Fibroblast of mammary gland (primary cell): ENCODE measurements at places on chromosomes 16 and 17.

GRCh38 chr16:46612121-46612520, 9.1 kb downstream of the SHCBP1 start:
- no peak for DNase-seq

GRCh38 chr16:81711657-81712319, 67.3 kb upstream of the PLCG2 start:
- peak; percentile 92 for DNase-seq

GRCh38 chr16:801584-802363, 1.2 kb upstream of the GNG13 start:
- DNase-seq = no peak

- DNase-seq = no peak
These were observed 130.9 kb downstream of the ZFHX3 start for GRCh38 chr16:72917051-72917450.

- no peak for DNase-seq
These were observed 17.3 kb upstream of the CLEC18B start for GRCh38 chr16:74438492-74438979.

DNA sequence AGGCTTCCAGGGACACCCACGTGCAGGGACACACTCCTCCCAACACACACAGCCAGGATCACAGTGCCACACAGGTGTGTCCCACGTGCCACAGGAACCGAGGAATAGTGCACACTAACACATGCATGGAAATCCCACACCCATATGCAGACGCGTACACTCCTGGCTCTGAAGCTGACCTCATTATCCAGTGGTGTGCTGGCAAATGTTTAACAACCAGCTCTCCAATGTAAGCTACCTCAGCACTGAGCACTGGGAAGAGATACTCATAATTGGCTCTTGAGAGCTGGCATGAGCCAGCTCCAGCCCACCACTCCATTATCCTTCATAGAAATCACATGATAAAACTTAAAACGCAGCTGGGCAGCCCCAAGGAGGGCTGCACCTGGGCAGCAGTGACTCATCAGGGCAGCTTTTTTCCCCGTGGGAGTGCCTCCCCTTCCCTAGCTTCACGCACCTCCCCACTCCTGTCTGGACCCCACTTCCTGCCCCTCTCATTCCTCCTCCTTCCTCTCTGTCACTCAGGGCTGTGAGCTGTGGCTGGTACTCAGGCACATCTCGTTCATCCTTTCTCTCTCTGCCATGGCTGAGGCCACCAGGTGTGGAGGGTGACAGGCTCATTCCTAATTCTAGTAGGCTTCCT, 14.9 kb upstream of the TBX21 start:
- DNase-seq = peak; percentile 43

- peak; percentile 16 for DNase-seq
These were observed 1.9 kb downstream of the ZNF652 start for GRCh38 chr17:49359990-49360795.

DNA sequence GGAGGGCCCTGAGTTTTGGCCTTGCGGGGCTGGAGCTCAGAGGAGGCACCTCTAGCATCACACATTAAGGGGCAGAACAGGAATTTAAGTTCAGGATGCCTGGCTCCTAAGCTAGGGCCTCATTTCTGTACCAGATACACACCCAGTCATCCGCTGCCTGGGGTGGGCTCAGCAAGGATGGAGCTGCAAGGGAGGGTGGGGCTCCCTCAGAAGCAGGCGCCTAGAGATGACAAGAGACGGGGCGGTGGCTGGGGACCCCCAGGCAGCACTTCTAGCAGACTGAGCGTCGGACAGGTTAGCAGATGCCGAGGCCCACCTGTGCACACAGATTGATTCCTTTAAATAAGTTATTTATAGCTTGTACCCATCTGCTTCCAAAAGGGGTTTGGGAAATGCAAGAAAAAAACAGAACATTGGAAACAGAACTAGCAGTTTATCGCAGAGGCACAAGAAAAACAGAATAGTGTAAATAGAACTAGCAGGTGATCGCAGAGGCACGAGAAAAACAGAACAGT, 47.6 kb upstream of the CBFA2T3 start:
- no peak for DNase-seq

DNA sequence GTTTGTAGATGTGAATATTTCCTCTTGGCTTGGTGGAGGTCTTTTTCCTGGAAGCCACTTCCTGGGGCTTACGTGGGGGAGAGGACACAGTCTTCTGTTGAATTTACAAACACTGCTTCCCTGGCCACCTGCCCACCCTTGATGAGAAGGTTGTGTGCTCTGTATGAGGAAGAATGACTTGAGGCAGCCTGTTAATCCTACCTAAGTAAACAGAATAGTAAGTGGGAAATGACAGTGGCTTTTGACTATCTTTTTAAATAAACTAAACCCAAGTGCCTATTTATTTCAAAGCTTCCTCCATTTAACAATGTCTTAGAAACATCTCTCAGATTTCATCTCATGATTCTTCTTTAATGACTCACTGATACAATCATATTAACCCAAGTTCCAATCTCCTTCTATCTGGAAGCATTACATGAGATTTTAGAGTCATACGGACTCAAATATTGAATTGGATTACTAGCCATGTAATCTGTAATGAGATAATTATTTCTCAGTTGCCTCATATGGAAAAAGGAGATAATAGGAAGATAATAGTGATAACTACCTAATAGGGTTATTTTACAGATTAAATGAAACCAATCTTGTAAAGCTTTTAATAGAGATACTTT, 96.6 kb upstream of the SMIM36 start:
- DNase-seq = peak; percentile 40

GRCh38 chr16:2299121-2299914, 31.4 kb upstream of the RNPS1 start:
- DNase-seq = no peak

GRCh38 chr17:9188367-9188766, 167.1 kb downstream of the NTN1 start:
- DNase-seq = no peak

GRCh38 chr17:47840001-47840741, 902 bp downstream of the SCRN2 start:
- DNase-seq = no peak

DNA sequence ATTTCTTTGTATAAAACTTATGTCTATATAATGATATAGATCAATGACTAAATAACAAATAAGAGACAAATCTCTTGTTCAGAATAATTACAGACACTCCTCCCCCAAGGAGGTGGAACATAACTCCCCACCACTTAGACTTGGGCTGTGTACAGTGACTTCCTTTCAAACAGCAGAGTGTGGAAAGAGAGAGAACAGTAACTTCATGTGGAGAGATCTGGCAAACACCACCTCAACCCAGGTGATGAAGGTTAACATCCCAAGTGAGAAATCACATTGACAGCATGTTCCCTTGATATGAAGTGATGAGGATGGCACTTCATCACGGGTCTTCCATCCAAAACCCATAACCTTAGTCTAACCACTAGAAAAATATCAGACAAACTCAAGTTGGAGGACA, 169.3 kb downstream of the PARN start:
- no peak for DNase-seq

- DNase-seq = no peak
These were observed 64.9 kb upstream of the CORO6 start for GRCh38 chr17:29687596-29687995.

DNA sequence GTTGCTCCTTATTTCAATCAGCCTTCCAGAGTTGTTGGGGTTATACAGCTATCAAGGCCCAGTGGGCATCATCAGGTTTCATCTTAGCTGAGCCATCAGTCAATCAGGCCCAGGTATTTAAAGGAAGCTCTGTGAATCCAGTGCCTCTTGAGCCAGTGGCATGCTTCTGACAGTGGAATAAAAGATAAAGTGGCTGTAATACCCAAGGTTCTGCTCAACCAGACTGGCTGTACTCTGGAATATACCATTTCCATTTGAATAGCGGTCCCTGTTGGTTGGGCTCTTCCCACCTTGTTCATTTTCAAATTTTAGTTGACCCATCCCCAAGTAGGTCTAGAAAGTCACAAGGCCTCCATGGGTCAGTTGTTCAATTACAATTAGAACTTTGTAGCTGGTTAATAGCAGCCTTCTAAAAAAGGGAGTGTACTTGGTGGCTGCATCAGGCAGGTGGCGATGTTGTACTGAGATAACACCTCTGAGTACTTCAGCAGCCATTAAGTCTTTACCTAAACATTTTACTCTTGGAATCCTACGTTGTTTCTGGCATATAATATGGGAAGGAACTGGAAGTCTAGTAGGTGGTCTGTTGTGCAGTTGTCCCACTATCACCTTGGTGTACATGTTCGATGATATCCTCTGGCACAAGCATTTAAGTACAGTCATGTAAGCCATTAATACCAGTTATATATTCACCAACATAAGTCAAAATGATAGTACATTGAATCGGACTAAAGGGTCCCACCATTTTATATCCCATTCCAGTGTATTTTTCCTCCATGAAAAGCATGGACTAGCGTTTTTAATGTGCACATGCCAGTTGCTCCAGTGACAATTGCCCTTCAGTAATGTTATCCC, 294.1 kb downstream of the BCAS3 start:
- DNase-seq = peak; percentile 76

DNA sequence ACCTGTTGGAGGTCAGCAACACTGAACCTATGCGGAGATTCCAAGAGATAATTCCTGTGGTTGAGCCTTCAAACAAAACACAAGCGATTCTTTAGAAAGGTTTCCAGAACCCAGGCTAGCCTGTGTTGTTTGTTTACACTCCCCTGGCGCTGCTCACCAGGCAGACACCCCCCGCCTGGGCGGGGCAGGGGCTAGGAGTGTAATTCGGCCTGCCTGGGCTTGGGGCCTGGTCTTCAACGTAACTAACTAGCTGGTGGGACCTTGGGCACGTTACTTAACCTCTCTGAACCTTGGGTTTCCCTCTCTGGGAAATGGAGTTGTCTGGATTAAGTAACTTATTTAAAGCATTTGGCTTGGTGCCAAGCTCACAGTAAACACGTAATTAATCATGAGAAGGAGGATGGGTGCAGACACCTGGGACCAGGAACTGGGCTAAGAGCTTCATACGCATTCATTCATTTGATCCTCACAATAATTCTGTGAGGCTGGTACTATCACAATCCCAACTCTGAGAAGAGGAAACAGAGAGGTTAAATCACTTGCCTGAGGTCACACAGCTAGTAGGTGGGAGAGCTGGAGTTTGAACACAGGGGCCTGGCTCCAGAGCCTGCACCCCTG, 7.6 kb upstream of the ARHGAP27 start:
- DNase-seq = peak; percentile 19

DNA sequence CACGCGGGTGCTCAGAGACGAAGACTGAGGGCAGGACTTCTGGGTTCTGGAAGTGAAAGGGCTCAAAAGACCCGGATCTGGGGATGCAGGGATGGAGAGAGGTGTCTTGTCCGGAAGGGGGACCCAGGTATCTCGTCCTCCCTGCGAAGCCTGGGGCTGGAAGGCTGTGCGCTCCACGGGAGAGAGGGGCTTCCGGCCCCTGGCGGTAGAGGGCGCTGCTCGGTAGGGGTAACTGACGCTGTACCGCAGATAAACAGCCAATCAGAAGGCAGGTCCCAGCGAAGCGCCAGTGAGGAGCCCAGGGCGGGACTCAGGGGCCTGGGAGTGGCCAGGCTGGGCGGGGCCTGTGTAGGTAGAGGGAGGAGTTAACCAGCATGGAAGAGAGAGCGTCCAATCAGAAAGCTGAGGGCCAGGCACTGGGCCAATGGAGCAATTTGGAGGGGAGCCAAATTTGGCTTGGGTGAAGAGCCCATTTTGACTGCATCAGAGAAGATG, 804 bp downstream of the TGFB1I1 start:
- DNase-seq = peak; percentile 94

GRCh38 chr16:3645504-3646347, 8.8 kb upstream of the DNASE1 start:
- DNase-seq = no peak

DNA sequence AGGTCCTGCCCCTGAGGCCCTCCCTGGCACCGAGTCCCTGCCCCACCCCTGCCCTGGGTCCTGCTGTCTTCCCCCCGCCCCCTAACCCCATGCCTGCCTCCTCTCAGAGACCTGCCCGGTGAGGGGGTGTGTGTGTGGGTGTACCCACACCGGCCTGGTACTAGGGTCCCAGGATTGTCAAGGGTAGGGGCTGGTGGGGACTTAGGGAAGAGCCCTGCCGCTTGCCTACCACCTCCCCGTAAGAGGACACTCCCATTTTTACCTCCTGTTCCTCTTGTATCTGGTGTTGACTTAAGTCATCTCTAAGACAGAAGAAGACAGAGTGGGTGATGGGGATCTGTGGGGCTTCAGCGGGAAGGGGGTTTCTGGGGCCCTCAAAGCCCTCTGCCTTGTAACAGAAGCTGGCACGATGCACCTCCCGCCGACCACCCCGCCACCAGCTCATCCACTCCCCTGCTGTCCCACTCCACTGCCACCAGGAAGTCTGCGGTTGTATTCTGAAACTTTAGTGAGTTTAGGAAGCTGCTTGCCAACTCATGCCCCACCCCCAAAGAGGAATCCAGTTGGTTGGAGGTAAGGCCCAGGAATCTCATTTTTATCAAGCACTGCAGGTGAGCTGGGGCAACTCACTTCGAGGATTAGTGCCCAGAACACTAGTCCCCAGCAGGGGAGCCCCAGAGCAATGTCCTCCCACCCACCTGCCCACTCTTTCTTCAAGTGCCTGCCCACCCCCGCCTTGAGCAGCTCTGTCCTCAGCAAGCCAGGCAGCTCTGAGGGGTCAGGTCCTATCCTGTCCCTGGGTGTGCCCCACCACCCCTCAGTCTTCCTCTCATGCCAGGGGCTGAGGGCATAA, 5.6 kb downstream of the SPATA32 start:
- no peak for DNase-seq

- DNase-seq = no peak
These were observed 461.7 kb upstream of the DYNLRB2 start for GRCh38 chr16:80079072-80079471.

DNA sequence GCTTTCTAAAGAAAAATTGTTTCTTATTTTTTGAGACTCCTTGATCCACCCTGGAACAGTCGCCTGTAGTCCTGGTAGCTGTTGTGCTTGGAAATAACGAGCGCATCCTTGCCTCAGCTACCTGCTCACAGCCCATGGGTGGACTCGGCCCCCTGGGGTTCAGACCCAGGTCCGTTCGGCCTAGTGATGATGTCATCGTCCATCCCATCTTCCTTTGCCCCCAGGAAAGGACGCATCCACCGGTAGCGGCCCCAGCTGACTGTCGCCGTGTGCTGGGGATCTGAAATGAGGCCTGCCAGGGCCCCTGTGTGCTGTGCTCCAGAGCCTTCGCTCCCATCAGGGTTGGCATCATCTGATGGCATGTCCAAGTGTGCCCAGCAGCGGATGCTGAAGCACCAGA, 12.0 kb upstream of the CACNG1 start:
- no peak for DNase-seq

GRCh38 chr16:67207249-67208091, 8.5 kb downstream of the ELMO3 start:
- DNase-seq = peak; percentile 46

GRCh38 chr16:23088018-23088417, 61.2 kb downstream of the USP31 start:
- DNase-seq = no peak
